ENCODE measurements at places on chromosomes 4 and X. TPM values are rescaled to one million over a fixed set of nuclear protein-coding genes. Genes with fewer than 3 reads are reported as not detected.

The NMU gene
- 0.28 TPM for polyA plus RNA-seq

- no peaks in the 10 kb centered on the region for H3K36me3 ChIP-seq
- no peaks in the 10 kb centered on the region for H3K4me1 ChIP-seq
- no peaks in the 10 kb centered on the region for H3K27me3 ChIP-seq
- no peak for DNase-seq
- H3K27ac ChIP-seq, result no peak overlapping the region
Observed at GRCh38 chrX:12080265-12080664, 58.0 kb upstream of the FRMPD4 start.

DNA sequence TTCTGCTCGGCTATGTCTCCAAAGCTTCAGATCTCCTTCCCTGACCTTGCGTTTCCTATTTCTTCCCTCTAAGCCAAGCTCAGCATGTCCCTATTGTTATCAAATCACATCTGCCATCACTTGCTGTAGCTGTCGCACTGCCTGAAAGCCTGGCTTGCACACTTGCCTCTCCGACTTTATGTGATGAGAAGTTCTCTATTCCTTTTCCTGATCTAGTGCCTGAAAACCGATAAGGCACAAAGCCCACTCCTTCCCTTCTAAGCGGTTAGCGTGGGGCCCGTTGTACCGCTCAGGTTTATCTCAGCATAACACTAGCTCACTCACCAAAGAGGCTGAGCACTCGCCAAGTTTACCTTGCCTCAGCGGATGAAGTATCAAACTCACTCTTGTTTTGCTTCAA, 816 bp downstream of the NMU start:
- H3K4me1 ChIP-seq, result peaks cover 6% of the 10 kb centered on the region
- H3K36me3 ChIP-seq, result no peaks in the 10 kb centered on the region
- no peak for DNase-seq
- no peaks in the 10 kb centered on the region for H3K27me3 ChIP-seq
- no peak overlapping the region for H3K4me3 ChIP-seq

GRCh38 chr4:156137679-156138473, 184.2 kb upstream of the CTSO start:
- no peaks in the 10 kb centered on the region for H3K4me1 ChIP-seq
- H3K27ac ChIP-seq, result no peak overlapping the region
- H3K4me3 ChIP-seq, result no peak overlapping the region
- H3K27me3 ChIP-seq, result no peaks in the 10 kb centered on the region
- no peaks in the 10 kb centered on the region for H3K36me3 ChIP-seq

- DNase-seq, result no peak
- no peaks in the 10 kb centered on the region for H3K4me1 ChIP-seq
- no peak overlapping the region for H3K4me3 ChIP-seq
Observed at GRCh38 chrX:38335382-38335781, 8.1 kb upstream of the RPGR start.

The FAM9B gene
- 0.13 TPM for polyA plus RNA-seq

The PABPC1L2B gene
- not detected for polyA plus RNA-seq

- H3K4me3 ChIP-seq, result no peak overlapping the region
- no peaks in the 10 kb centered on the region for H3K4me1 ChIP-seq
- H3K27ac ChIP-seq, result no peak overlapping the region
- H3K27me3 ChIP-seq, result no peaks in the 10 kb centered on the region
- H3K36me3 ChIP-seq, result no peaks in the 10 kb centered on the region
Observed at GRCh38 chr4:137312257-137312656, 220.0 kb downstream of the PCDH18 start.

- H3K4me1 ChIP-seq, result peaks cover 2% of the 10 kb centered on the region
- H3K27ac ChIP-seq, result no peak within 1 kb of the TSS
- no peak for DNase-seq
- H3K36me3 ChIP-seq, result no peaks in the 10 kb centered on the region
Observed at GRCh38 chr4:153759407-153760316, at the start of gene RNF175. TSS of gene RNF175 (minus strand) at chr4:153760024. CDS start at chr4:153759862, 162 bp downstream.

DNA sequence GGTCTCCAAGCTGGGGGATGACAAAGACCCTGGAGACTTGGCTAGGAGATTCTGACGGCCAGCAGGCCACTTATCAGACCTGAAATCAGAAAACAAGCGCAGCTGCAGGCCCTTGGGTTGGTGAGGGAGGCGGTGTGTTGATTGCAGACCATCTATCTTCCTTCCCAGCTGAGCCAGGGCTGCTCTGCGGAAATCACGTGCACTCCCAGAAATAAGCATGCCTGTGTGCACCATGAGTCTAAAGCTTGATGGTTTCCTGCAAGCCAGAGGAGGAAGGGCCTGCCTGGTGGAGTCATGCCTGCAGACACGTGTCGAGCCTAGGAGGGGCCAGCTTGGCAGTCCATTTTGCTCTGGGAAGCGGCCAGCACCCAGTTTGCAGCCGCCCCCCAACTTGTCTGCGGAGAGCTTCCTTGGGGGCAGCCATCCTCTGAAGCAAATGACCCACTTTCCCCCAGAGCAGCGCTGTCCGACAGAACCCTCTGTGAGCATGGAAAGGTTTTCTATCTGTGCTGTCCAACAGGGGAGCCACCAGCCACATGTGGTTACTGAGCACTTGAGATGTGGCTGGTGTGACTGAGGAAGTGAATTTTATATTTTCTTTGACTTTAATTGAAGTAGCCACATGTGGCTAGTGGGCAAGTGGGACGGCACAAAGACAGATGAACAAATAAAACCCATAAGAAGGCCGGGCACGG, 175.7 kb upstream of the BCOR start:
- H3K4me1 ChIP-seq, result peaks cover 5% of the 10 kb centered on the region
- no peaks in the 10 kb centered on the region for H3K36me3 ChIP-seq
- H3K4me3 ChIP-seq, result no peak overlapping the region
- H3K27me3 ChIP-seq, result no peaks in the 10 kb centered on the region
- peak; percentile 31 for DNase-seq

DNA sequence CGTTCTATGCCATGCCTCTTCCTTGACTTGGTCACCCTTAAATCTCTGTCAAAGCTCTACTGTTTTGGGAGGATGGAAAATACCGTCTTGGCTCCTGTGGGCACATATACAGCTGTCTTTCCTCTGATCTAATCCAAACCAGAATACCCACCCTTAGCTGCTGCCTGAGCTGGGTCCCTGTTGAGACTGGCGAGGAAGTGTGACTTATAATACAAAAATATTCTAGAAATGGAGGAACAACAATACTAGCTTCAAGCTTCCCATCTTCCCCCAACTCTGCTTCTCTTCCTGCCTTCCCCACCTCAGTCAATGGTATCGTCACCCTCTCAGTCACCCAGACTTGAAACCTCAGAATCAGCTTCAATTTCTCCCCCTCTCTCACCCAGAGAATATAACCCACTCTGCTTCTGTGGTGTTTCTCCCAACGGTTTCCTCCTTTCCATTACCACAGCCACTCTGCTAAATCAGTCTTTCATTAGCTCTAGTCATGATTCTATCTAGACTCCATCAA, 599 bp upstream of the IL2RG start:
- H3K4me3 ChIP-seq, result no peak overlapping the region
- H3K27me3 ChIP-seq, result no peaks in the 10 kb centered on the region
- H3K36me3 ChIP-seq, result no peaks in the 10 kb centered on the region

- H3K4me1 ChIP-seq, result peaks cover 16% of the 10 kb centered on the region
- H3K27ac ChIP-seq, result no peak overlapping the region
Observed at GRCh38 chr4:128832243-128832625, 22.7 kb downstream of the JADE1 start.

The CACNA1F gene
- 0.02 TPM for polyA plus RNA-seq

The FRG2 gene
- not detected for polyA plus RNA-seq

DNA sequence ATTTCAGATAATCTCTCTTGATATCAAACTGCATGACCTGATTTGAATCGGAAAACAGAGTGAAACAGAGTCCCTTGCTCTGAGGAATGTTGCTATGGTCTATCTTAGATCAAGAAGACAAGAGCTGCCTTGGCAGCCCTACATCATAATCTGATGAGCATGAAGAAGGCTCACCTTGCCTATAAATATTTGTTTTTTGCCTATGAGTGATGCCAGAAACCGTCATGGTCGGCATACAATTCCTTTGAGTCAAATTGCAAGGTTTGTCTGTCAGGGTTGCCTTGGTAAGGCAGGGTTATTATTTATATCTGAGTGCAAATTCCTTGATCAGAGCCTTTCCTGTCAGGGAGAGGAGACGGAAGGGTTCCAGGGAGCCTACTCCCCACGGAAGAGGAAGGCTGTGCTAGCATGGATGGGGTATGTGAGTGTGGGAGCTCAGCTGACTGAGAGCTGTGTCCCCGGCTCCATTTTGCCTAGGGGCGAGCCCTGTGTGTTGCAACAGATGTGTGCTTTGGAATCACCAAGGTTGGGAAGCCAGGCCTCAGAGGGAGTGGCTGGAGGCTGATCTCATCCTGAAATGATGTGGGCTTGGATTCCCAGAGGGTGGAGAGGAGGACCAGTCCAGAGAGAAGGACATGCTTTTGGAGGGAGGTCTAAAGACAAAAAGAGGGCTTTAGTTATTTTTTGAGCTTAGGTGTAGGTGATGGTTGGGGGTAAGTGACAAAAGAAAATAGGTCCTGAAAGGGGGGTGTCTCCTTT, 43.6 kb downstream of the RTL9 start:
- H3K36me3 ChIP-seq, result no peaks in the 10 kb centered on the region
- peak; percentile 23 for DNase-seq
- no peak overlapping the region for H3K4me3 ChIP-seq
- H3K27me3 ChIP-seq, result no peaks in the 10 kb centered on the region
- no peak overlapping the region for H3K27ac ChIP-seq

DNA sequence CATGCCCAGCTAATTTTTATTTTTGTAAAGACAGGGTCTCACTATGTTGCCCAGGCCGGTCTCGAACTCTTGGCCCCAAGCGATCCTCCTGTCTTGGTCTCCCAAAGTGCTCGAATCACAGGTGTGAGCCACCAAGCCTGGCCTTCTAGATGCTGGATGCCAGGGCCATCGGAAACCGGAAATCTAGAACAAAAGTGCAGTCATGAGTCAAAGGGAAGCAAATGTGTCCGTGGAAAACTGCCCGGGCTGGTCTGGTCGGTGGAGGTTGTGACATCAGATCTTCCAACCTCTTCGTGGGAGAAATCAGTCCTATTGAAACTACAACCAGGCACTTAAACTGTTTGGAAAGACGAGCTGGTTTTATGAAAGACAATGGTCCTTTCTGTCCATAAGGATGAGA, 92.3 kb upstream of the SHOX start:
- H3K4me1 ChIP-seq, result no peaks in the 10 kb centered on the region
- H3K4me3 ChIP-seq, result no peak overlapping the region
- DNase-seq, result no peak
- H3K27me3 ChIP-seq, result no peaks in the 10 kb centered on the region
- no peak overlapping the region for H3K27ac ChIP-seq
- H3K36me3 ChIP-seq, result no peaks in the 10 kb centered on the region

- H3K27me3 ChIP-seq, result no peaks in the 10 kb centered on the region
- no peaks in the 10 kb centered on the region for H3K4me1 ChIP-seq
- no peaks in the 10 kb centered on the region for H3K36me3 ChIP-seq
- H3K4me3 ChIP-seq, result no peak overlapping the region
Observed at GRCh38 chr4:83340692-83341343, 6.2 kb upstream of the HPSE start.

DNA sequence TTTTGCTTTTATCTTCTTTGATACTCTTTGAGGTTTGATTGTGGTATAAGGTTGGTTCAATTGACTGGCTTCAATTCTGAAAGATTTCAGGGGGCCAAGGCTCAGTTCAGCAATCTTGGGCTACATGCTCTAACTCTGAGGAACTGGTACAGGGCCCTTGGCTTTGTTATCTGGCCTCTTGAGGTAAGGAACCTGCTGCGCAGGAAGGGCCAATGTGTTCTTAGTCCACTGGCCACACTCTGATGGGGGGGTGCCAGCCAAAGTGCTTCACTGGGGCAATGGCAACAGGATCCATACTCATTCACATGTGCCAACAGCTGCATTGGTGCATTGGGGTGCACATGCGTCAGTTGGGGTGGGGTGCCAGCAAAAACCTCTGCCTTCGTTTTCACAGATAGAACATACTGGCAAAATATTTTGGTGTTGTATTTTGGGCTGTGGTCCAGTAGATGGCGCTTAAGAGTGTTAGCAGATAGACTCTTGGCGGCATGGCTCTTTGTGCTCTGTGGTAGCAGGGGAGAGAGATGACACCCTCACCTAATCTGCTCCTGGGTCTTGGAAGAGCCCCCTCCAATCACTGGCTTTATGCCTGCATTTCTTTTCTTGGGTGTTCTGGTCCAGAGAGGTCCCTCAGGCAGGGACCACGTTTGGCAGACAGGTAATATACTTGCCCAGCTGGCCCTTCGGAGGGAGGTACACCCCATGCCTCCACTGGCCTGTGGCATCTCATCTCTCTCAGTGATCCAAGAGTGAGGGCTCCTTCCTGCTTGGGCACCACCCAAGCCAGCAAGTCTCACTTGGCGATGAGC, 42.9 kb downstream of the NDST3 start:
- H3K4me1 ChIP-seq, result no peaks in the 10 kb centered on the region
- no peak for DNase-seq
- H3K36me3 ChIP-seq, result no peaks in the 10 kb centered on the region
- H3K4me3 ChIP-seq, result no peak overlapping the region
- no peaks in the 10 kb centered on the region for H3K27me3 ChIP-seq
- H3K27ac ChIP-seq, result no peak overlapping the region

DNA sequence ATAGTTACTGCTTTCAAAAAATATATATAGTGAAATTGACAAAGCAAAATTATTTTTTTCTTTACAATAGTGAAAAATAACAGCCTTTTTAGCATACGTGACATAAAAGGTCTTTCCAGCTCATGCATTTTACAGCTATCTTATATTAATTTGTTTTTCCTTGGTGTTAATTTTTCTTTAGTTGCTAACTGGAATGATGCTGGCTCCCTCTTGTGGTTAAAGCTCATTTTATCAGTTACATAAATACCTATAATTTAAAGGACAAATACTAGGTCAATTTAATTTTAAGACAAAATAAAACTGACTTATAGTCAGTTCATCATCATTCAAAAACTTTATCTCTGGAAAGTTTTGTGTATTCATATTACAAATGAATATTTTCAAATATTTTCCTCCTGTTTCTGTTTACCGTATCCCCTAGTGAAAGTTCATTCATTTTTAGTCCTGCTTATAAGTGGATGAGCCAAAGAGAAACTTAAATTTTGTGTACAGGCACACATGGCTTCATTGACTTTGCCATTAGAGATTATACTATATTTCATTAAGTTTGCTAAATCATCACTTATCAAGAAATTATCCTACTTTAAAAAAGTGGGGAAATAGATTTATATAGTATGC, 9.9 kb upstream of the ANAPC4 start:
- H3K27ac ChIP-seq, result no peak overlapping the region
- H3K27me3 ChIP-seq, result no peaks in the 10 kb centered on the region
- no peak overlapping the region for H3K4me3 ChIP-seq

- H3K36me3 ChIP-seq, result no peaks in the 10 kb centered on the region
- H3K27me3 ChIP-seq, result no peaks in the 10 kb centered on the region
- H3K4me1 ChIP-seq, result no peaks in the 10 kb centered on the region
- DNase-seq, result no peak
- H3K27ac ChIP-seq, result no peak overlapping the region
Observed at GRCh38 chr4:37503261-37503660, 182.9 kb downstream of the RELL1 start.

GRCh38 chrX:131987252-131987651, 35.9 kb upstream of the STK26 start:
- no peak overlapping the region for H3K27ac ChIP-seq
- no peaks in the 10 kb centered on the region for H3K27me3 ChIP-seq
- H3K36me3 ChIP-seq, result no peaks in the 10 kb centered on the region
- no peaks in the 10 kb centered on the region for H3K4me1 ChIP-seq
- H3K4me3 ChIP-seq, result no peak overlapping the region

Measured in ovary (tissue), 10 donors.